Liver (tissue), 10 donors: ENCODE measurements at places on chromosomes 16 and 17.

DNA sequence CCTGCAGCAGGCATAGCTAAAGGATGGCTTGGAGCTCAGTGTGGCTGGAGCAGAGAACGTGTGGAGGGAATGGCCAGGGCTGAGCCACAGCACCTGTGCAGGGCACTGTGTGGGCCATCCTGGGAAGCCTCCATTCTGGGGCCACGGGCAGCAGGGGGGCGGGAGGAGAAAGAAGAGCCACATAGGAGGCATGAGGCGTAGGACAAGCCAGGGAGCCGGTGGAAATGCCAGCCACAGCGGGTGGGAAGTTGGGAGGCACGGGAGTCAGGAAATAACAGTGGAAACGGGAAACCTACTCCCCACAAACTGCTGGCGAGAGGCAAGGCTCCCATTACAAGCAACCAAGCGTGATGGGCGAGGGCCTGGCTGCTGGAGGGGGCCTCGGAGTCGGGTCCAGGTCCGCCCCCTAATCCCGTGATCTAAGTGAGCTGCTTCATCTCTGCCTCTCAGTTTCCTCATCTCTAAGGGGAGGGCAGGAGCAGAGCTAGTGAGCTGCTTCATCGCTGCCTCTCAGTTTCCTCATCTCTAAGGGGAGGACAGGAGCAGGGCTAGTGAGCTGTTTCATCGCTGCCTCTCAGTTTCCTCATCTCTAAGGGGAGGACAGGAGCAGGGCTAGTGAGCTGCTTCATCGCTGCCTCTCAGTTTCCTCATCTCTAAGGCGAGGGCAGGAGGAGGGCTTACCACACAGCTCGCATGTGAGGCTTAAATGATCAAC, 104.9 kb downstream of the ADCY9 start:
- no peak for DNase-seq

DNA sequence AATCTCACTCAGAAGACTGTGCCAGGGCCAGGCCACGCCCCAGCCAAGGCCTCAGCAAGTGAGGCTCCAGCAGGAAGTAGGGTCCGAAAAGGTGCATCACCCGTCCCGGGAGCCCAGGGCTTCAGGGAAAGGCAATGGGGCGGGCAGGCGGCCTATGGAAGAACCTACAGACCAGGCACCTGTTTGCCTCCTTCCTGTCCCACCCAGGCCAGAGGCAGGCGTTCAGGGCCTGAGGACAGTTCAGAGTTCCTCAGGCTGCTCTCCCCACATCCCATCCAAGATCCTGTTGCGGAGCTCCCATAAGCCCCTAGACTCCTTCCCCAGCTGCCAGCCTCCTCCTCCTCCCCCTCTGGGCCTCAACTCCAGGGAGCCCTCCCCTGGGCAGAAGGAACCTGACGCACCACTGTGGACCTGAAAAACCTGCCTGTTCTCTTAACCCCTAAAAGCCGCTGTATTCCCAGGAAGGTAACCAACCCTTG, 2.3 kb downstream of the CLUH start:
- no peak for DNase-seq

GRCh38 chr16:27620541-27620940, 70.6 kb downstream of the KATNIP start:
- DNase-seq = no peak

DNA sequence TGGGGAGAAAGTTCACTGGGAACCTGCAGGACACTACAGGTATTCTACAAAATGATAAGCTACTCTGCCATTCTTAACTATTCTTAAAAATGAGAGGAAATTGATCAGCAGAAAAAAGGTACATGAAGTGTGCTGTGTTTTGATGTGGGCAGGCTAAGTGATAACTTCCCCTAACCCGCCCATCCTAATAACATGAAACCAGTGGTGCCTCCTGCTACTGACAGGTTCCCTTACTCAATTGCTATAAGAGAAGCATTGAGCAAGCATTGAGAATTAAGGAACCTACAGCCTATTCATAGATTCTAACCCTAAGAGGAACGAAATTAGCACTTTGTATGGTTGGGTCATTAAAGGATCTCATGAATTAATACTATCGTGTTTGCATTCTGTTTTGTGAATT, 18.9 kb downstream of the XYLT1 start:
- DNase-seq = no peak

- DNase-seq = no peak
Measured at GRCh38 chr17:79513820-79514535, 96.9 kb downstream of the RBFOX3 start.

DNA sequence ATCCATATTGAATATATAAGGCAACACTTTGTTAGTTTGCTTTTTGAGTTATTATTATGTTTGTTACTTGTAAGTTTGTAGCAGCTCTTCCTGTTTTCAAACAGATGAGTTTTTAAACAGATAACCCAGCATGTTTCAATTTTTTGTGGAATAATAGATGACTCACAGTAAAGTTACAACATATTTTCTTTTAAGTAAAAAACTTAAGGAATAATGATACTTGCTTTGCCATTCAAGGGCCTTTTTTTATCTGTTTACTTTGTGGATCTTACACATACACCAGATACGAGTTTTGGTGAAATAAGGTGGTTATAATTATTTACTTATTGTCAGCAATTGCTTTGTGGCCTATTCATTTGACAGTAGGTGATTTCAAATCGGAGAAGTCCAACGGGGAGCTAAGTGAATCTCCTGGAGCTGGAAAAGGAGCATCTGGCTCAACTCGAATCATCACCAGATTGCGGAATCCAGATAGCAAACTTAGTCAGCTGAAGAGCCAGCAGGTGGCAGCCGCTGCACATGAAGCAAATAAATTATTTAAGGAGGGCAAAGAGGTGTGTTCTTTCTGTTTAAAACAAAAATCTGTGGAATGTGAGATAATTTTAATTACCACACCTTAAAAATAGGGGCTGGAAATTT, 66.3 kb downstream of the BPTF start:
- DNase-seq = no peak

DNA sequence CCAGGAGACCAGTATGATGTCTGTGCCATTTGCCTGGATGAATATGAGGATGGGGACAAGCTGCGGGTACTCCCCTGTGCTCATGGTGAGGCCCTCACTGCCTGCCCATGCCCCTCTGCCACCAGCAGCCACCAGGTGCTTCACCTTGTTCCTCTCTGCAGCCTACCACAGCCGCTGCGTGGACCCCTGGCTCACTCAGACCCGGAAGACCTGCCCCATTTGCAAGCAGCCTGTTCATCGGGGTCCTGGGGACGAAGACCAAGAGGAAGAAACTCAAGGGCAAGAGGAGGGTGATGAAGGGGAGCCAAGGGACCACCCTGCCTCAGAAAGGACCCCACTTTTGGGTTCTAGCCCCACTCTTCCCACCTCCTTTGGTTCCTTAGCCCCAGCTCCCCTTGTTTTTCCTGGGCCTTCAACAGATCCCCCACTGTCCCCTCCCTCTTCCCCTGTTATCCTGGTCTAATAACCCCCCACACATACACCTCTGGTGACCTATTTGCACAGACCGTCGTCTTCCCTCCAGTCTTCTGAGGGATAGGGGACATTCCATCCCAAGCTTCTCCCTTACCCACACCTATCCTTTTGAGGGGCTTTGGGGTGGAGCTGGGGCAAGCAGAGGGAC, 3.7 kb downstream of the PFN1 start:
- no peak for DNase-seq
